H9 (cell line): ENCODE measurements at places on chromosomes 11 and 22. TPM values are rescaled to one million over a fixed set of nuclear protein-coding genes. Genes with fewer than 3 reads are reported as not detected.

- H3K4me3 ChIP-seq = no peak overlapping the region
- peaks cover 2% of the 10 kb centered on the region; the same call in 1 of the 2 replicates for H3K4me1 ChIP-seq
- no peak overlapping the region for H3K27ac ChIP-seq
- H3K27me3 ChIP-seq = no peaks in the 10 kb centered on the region
- no peak for DNase-seq
- H3K36me3 ChIP-seq = no peaks in the 10 kb centered on the region
Observed at GRCh38 chr11:45024316-45024715, 73.6 kb upstream of the TP53I11 start.

Gene TEAD1
- 75.1 and 76.8 TPM in 2 replicates for total RNA-seq

DNA sequence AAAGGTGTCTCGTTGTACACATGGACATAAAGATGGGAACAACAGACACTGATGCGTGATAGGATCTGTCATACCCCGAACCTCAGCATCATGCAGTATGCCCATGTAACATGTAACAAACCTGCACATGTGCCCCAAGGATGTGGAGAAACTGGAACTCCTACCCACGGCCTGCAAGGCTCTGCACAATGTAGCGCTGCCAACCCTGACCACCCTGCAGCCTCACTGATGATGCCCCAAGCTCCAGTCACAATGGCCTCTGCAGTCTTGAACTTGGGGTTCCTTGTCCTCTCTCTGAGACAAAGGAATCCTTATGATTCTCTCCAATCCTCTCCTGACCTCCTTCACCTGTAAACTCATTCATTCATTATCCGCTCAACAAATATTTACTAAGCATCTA lies 14.2 kb downstream of the LMO1 start:
- no peaks in the 10 kb centered on the region for H3K36me3 ChIP-seq
- H3K4me1 ChIP-seq = no peaks in the 10 kb centered on the region
- DNase-seq = no peak
- no peaks in the 10 kb centered on the region for H3K27me3 ChIP-seq
- no peak overlapping the region for H3K4me3 ChIP-seq

Gene OR5T2
- not detected in 2 replicates for total RNA-seq

DNA sequence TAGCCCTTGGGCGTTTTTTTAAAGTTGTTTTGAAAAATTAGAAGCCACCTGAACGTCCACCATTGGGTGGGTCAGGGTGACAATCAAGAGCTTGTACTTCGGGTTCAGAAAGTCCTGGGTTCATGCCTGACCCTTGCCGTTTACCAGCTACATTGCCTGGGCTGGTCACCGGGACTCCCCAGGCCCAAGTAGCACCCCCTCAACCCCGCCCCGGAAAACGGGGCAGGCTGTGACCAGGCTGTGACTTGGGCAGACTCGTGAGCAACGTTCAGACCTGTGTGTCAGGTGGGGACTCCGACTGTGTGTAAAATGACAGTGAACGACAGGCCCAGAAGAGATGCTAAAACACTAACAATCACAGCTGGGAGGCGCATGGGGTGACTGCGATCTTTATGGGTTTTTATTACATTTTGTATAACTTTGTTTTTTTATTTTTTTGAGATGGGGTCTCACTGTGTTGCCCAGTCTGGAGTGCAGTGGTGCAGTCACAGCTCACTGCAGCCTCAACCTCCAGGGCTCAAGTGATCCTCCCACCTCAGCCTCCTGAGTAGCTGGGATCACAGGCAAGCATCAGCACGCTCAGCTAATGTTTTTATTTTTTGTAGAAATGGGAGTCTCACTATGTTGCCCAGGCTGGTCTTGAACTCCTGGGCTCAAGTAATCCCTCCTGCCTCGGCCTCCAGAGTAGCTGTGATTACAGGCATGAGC lies 56.8 kb downstream of the TRMU start:
- no peak overlapping the region for H3K27ac ChIP-seq
- H3K4me1 ChIP-seq = no peaks in the 10 kb centered on the region
- no peak overlapping the region for H3K4me3 ChIP-seq
- no peaks in the 10 kb centered on the region for H3K36me3 ChIP-seq

Gene OR51B2
- not detected in 2 replicates for total RNA-seq

Gene STX3
- 37.7 and 41.0 TPM in 2 replicates for total RNA-seq

Gene FXYD2
- total RNA-seq = 0.70 and 0.79 TPM in 2 replicates

DNA sequence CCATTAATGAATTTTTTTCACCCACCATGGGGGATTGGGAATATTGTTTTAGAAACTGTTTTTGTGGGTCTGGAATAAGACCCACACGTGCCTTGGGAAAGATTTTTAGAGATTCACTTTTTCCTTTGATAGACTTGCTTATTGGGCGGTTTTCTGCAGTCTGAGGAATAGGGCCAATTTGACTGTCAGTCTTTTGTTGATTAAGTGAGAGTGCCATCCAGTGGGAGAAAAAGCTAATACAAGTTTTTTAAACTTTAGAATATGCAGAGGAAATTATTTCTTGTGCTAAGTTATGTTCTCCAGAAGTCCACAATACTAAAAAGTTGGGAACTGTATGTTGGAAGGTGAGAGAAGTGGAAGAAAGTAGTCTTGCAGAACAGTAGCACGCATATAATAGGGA lies 56.1 kb downstream of the PRMT3 start:
- DNase-seq = no peak
- no peaks in the 10 kb centered on the region for H3K36me3 ChIP-seq
- H3K27ac ChIP-seq = no peak overlapping the region
- no peaks in the 10 kb centered on the region for H3K27me3 ChIP-seq
- no peak overlapping the region for H3K4me3 ChIP-seq
- no peaks in the 10 kb centered on the region; the same call in 1 of the 2 replicates for H3K4me1 ChIP-seq

Gene CASP4
- not detected in 2 replicates for total RNA-seq

DNA sequence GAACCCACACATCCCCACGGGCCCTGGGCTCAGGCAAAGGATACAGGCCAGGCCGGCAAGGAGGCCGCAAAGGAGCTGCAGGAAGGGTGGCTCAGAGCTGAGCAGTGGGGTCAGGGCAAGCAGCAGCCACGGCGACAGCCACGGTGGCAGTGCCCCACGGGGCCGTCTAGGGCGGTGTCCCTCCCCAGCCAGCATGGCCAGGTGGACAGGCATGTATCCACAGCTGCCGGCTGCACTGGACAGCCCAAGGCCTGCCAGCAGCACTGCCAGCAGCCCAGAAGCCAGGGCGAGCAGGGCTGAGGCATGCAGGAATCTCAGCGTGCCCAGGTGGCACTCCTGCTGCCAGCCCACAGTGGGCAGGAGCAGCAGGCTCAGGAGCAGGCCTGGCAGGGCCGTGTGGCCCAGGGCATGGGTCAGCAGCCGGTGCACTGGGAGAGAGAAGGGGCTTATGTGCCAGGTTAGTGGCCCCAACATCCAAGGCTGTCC lies 3.9 kb downstream of the RHBDD3 start:
- H3K4me1 ChIP-seq = no peaks in the 10 kb centered on the region
- H3K27ac ChIP-seq = no peak overlapping the region
- no peaks in the 10 kb centered on the region for H3K27me3 ChIP-seq
- peaks cover 41% of the 10 kb centered on the region for H3K36me3 ChIP-seq

DNA sequence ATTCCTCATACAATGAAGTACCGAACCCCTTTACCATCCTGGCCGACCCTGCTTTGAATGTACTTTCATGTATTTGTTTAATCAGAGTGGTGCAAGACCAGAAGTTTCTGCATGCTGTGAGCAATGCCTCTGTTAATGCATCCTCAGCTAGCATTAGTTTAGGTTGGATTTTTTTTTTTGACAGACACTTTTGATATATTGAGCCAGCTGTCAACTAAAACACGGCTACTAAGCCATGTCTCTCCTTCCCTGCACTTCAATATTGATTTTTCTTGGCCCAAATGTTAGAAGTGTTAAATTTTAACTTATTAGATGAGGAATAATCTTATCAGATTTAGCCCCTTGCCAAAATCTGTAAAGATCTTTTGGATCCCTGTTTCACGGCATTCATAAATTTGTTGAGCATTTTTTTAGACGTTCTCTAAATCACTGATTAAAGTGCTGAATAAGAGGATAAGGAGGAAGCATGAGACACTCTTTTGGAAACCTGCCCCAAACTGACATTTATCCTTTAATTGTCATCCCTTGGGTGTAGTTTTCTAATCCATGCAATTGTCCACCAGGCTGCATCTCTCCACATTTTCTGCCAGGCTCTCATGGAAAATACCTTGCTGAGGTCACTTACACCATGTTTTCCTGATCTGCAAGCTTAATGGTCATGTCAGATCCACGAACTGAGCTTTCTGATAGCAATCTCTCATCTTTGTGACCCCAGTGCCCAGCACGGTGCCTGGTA lies 130.7 kb downstream of the FEZ1 start:
- peaks cover 10% of the 10 kb centered on the region for H3K4me1 ChIP-seq
- H3K27ac ChIP-seq = no peak overlapping the region
- no peak for DNase-seq

Gene LDHAL6A
- total RNA-seq = not detected in 2 replicates

DNA sequence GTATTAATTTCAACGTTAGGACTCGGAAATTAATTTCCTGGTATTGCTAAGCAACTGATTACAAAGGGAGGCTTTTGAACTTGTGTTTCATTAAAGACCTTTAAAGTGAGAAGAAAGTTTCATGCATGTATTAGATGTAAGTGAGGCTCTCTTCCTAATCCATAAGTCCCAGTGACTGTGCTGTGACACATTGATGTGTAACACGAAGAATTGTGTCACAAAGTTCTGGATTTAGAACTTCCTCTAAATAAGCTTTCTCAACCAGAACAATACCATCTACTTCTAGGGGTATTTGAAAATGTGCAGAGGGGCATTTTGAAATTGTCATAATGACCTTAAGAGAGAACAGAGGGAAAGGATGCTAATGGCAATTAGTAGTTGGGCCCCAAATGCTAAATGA lies 14.4 kb downstream of the DCUN1D5 start:
- no peak for DNase-seq
- no peak overlapping the region for H3K4me3 ChIP-seq
- H3K27me3 ChIP-seq = no peaks in the 10 kb centered on the region
- H3K36me3 ChIP-seq = peaks cover 69% of the 10 kb centered on the region

Gene ALX4
- not detected in 2 replicates for total RNA-seq

DNA sequence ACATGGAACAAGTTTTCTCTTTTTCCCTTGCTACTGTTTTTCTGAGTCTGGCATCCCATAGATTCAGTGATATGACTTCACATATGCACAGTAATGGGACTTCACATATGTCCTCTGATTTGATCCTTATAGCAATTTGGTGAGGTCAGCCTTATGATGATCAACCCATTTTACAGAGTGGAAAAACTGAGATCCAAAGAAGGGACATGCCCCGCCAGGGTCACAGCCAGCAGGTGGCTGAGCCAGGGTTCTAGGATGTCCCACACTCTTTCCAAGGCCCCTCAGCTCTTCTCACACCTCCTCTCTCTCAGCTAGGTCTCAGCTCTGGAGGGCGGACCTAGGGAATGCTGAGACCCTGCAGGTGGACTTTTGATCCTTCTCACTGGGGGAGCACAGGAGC lies 44.3 kb upstream of the CD82 start:
- H3K27ac ChIP-seq = no peak overlapping the region
- no peaks in the 10 kb centered on the region for H3K4me1 ChIP-seq
- H3K4me3 ChIP-seq = no peak overlapping the region
- H3K36me3 ChIP-seq = no peaks in the 10 kb centered on the region
- no peaks in the 10 kb centered on the region for H3K27me3 ChIP-seq
- no peak for DNase-seq

Gene USP2
- 5.7 and 7.6 TPM in 2 replicates for total RNA-seq

Gene CEND1
- total RNA-seq = 0.81 and 0.86 TPM in 2 replicates

DNA sequence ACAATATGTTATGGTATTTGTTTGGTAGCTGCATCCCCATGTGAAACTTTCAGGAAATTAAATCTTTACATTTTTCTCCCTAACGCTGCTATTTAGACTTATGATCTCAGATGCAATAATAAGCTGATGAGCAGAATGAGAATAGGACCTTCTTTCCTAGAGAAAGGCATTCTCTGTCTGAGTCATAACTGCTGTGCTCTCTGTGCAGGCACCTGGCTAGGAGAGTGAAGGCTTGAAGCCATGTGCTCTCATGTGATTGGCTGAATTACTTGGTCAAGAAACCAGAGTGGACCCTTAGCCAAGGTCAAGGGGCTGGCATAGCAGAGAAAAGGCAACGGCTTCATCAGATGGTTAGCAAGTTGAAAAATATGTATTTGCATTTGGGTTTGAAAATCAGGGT lies 185.0 kb downstream of the ADAMTS15 start:
- H3K36me3 ChIP-seq = no peaks in the 10 kb centered on the region
- DNase-seq = no peak
- no peak overlapping the region for H3K27ac ChIP-seq
- H3K27me3 ChIP-seq = no peaks in the 10 kb centered on the region
- no peak overlapping the region for H3K4me3 ChIP-seq

DNA sequence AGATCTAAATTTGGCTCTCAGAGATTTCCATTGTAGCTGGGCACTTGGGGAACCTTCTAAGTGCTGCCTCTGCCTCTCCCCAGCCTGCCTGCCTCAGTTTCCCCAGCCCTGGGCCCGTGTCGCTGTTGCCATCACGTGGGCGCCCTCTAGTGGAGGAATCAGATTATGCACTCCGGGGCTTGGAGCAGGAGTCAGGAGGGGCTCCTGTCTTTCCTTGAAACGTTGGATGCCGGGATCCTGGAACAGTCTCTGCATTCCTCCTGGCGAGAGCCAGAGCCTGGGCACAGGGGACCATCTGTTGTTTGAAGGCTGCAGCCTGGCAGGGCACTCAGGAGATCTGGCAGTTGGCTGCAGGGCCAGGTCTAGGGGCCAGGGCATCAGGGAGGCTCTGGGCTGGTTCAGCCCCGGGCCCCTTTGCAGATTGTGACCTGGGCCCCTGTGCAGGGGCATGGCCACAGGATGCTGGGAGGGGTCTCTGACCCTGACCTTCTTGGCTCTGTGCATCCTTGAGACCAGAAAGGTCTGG lies 71.6 kb downstream of the LRP5 start:
- H3K27me3 ChIP-seq = no peaks in the 10 kb centered on the region; the same call in 1 of the 2 replicates
- peaks cover 8% of the 10 kb centered on the region; the same call in 2 of the 3 replicates for H3K36me3 ChIP-seq
- H3K27ac ChIP-seq = no peak overlapping the region

GRCh38 chr11:59135648-59136461 lies 6.8 kb upstream of the FAM111A start:
- peak; percentile 86 for DNase-seq
- H3K36me3 ChIP-seq = peaks cover 34% of the 10 kb centered on the region
- no peaks in the 10 kb centered on the region for H3K27me3 ChIP-seq
- H3K4me1 ChIP-seq = no peaks in the 10 kb centered on the region

DNA sequence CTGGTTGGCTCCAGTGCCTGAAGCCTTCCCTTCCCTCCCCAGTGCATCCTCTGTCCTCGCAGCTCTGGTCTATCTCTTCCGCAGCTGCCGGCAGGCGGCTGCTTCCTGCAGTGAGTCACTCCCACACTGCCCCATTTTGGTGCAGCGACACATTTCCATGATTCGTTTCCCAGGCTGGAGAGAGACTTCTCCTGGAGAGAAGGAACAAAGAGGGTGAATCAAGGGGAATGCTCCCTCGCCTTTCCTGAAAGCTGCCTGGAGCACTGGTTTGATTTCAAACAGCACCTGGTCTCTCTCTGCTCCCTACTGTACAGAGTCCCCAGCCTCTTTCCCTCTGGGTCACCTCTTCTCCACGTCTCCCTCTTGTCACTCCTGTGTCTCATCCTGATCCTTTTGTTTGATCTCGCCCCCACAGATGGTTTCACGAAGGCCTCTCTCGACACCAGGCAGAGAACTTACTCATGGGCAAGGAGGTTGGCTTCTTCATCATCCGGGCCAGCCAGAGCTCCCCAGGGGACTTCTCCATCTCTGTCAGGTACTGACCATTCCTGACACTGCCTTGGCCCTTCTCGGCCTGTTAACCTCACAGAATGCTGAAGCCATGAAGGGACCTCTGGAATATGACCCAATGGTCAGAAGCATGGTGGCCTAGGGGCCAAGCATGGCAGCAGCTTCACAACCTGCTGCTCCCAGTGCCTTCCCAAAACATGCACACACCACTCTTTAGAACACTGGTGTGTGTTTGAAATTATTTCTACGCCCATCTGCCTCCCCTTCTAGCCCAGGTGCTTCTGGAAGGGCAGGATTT lies at the start of gene TMA7B:
TSS of gene TMA7B (plus strand) at position 758 of the 808 bp plus-strand sequence. CDS start 3,978 bp downstream, outside the sequence.
- peak; percentile 74 for DNase-seq
- no peaks in the 10 kb centered on the region for H3K27me3 ChIP-seq
- 0 out of 2 replicates have a peak, but pooled peaks cover 3% of the 10 kb centered on the region for H3K4me1 ChIP-seq
- no peaks in the 10 kb centered on the region; the same call in 2 of the 3 replicates for H3K36me3 ChIP-seq
- peak within 1 kb of the TSS; percentile 2; the same call in 1 of the 2 replicates for H3K4me3 ChIP-seq
